ENCODE measurements at places on chromosomes 11 and 22.

- no peak for DNase-seq
Measured at GRCh38 chr11:123740787-123741158, 687 bp downstream of the ZNF202 start.

DNA sequence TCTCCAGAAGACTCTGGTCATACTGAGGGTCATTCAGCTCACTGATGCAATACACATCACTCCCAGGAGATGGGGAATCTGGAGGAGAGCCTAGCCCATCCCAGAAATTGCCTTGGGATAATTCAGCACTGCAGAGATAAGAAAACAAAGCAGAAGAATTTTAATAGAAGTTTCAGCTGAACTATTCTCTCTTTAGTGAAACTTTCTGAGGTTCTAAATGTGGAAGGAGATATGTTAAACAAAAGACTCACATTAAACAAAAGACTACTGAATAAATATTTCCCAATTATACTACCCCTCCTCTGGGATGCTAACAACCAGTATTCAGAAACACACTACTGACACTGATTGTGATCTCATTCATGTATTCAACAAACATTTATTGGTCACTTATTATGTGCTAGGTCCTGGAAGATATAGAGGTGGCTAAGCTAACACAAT lies 47.8 kb downstream of the C2CD3 start:
- DNase-seq = no peak

GRCh38 chr11:128036556-128037093 lies 550.7 kb downstream of the ETS1 start:
- no peak for DNase-seq

GRCh38 chr22:37624017-37624365 lies 15.4 kb downstream of the GGA1 start:
- DNase-seq = no peak

- DNase-seq = no peak
Measured at GRCh38 chr11:34960277-34960676, 43.9 kb downstream of the PDHX start.

DNA sequence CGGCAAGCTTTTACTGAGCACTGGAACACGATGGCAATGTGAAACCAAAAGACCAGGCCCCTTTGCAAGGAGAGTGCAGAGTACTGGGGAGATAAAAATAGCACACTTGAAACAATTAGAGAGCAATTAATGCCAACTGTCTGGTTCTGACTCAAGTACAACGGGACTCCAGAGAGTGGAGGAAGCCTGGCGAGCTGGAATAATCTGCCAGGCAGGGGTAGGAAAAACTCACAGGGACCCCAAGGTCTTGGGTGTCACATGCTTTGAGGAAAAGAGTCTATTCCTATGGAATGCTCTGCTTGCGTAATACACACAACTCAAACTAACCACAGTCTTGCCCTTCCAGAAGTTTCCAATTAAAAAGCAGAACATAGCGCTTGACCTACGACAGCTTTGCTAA lies 113.0 kb upstream of the CLMP start:
- no peak for DNase-seq

DNA sequence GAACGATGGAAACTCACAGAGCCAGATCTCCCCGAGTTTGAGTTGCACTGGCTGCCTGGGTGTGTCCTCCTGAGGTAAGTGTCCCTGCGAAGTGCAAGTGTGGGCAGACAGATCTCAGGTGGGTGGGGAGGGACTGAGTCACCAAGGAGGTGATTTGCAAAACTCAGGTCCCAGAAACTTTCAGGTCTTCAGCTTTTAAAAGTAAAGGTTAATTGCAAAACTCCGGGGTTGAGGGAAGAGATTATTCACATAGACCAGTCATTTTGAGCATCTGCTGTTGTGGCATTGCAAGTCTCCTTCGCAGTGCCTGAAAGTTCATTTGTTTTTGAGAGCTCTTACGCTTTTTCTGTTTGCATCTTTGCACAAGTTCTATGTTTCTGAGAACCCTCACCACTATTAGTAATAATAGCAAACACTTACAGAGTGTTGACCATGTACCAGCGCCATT lies 7.1 kb downstream of the CD44 start:
- no peak for DNase-seq

- no peak for DNase-seq
Measured at GRCh38 chr22:50177537-50178470, 7.3 kb downstream of the PANX2 start.

DNA sequence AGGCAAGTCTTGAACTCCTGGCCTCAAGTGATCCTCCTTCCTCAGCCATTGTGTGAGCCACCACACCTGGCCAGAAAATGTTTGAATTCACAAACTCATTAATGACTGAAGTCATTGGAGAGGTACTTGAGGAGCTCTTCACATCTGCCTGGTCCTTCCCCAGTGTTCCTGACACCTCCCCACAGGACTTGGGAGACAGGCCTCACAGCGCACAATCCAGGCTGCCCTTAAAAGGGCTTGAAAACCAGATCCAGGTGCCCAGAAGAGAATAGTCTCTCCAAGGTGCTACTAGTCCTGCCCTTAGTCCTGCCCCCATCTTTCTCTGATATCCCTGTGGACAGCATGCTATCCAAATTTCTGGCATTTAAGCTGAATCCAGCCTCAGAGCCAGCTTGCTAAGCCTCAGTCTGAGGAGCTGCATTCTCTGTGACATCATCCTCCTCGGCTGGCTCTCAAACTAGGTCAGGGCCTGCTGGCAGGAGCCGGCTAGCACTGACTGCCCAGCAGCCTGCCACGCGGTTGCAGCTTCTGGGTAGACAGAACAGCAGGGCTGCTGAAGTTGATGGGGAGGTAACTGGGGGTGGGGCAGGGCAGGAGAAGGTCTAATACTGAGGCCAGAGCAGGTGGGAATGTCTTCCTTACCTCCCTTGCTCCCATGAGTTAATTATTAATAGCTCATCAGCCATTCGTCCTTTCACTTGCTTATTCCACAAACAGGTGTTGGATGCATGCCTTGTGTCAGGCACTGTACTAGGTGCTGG lies 35.3 kb upstream of the NECTIN1 start:
- DNase-seq = no peak

- no peak for DNase-seq
Measured at GRCh38 chr11:109302591-109303334, 119.2 kb upstream of the C11orf87 start.

GRCh38 chr11:65488273-65489034 lies 10.4 kb upstream of the MALAT1 start:
- DNase-seq = no peak

DNA sequence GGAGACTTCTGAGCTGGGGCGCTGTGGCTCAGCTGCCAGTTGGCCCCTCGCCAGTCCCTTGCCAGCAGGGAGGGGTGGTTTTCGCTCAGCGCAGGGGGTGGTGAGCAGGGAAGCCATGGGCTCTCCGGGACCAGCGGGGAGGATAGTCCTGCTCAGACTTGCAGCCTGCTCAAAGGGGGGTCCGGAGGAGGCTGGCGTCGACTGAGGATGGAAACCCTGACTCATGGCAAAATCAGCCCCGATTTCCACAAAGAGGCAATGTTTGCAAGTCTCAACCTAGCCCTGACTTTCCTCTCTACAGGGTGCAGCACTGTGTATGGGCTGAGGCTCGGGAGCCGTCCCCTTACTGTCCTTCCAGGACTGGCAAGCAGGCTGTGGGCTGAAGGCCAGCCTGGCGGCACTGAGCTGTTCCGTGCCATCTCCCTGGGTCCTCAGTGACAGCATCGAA lies 35.1 kb downstream of the FBLN1 start:
- no peak for DNase-seq

GRCh38 chr22:44523981-44524759 lies 26.1 kb upstream of the RTL6 start:
- no peak for DNase-seq

DNA sequence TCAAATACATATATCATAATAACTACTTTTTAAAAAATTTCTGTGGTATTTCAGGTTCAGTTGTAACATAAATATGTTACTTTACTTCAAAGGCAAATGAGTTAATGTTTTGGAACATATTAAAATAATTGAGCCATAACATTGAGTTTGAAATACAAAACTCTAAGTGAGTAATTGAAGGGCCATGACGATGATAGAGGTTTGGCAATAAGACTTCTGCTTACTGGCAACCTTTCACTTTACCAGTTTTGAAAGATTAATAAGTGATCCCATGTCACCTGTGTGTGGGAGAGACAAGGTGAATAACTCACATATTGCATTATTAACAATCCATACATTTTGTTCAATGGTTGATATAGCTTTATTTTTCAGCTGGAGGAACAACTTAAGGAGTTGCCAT lies 144.4 kb downstream of the GRIA4 start:
- no peak for DNase-seq

GRCh38 chr22:35930933-35931332 lies 97.7 kb downstream of the RBFOX2 start:
- DNase-seq = no peak

GRCh38 chr11:112392904-112393303 lies 132.2 kb upstream of the PLET1 start:
- no peak for DNase-seq

DNA sequence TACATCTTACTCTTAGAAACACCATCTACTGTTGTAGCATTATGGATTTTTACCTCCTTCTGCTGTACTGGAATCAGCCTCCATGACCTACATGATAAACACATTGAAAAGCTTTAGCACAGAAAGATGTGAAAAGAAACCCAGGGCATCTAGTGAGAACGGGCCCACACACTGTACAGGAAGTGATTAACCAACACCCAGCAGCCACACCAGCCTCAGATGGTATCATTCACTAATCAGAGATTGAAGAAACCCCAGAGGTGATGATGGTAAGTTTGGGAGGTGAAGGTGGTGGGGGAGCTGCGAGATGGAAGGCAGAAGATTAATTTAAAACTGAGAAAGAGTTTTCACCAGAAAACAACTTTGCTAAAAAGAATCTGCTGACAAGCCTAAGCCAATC lies 46.1 kb downstream of the RASSF10 start:
- DNase-seq = no peak

DNA sequence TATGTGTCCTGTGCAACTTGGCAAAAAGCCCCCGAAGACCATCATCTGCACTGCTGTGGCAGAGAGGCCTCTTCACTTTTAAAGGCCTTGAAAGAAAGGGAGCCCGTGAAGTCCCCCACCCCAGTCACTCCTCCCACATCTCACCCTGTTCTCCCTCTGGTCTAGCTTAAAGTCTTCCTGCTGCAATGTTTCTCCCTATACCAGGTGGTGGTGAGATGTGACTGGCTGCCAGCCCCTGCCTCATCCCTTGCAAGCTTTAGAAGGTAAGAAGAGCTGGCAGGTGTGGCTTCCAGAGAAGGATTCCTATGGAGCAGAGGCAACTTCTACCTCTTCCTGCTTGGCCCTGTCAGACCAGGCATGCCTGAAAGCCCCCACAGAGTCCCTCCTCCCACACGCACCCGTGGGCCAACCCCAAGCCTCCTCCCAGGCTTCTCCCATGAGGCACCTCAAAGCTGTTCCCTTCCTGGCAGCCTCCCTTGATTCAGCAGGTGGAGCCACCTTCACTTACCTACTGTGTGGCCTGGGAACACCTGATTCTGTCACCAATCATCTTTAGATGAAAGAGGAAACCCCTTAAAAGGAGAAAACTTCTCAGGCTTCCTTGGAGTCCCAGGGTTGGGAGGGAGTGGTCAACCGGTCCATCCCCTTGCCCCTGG lies 4.0 kb upstream of the TRIM29 start:
- DNase-seq = no peak

DNA sequence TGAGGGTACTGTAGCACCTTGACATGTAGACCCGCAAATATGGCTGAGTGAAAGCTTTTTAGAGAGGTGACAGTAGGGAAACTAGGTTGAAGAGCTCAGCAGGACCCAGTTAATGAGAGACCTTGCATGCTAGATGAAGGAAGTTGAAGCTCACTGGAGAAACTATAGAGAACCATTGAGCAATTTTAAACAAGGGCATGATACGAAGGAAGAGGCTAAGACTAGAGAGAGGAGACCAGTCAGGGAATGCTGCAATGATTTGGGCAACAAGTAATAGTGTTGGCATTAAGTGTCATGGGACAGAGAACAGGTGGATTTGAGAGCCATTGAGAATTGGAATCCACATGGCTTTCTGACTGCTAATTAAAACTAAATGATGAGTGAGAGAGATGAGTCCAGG lies 4.1 kb downstream of the OLFML1 start:
- DNase-seq = no peak

- no peak for DNase-seq
Measured at GRCh38 chr11:68090287-68090686, 30.9 kb downstream of the CHKA start.

GRCh38 chr11:117913736-117914397 lies 15.3 kb downstream of the TMPRSS13 start:
- no peak for DNase-seq

GRCh38 chr11:64449381-64450167 lies 90.6 kb downstream of the RPS6KA4 start:
- no peak for DNase-seq

DNA sequence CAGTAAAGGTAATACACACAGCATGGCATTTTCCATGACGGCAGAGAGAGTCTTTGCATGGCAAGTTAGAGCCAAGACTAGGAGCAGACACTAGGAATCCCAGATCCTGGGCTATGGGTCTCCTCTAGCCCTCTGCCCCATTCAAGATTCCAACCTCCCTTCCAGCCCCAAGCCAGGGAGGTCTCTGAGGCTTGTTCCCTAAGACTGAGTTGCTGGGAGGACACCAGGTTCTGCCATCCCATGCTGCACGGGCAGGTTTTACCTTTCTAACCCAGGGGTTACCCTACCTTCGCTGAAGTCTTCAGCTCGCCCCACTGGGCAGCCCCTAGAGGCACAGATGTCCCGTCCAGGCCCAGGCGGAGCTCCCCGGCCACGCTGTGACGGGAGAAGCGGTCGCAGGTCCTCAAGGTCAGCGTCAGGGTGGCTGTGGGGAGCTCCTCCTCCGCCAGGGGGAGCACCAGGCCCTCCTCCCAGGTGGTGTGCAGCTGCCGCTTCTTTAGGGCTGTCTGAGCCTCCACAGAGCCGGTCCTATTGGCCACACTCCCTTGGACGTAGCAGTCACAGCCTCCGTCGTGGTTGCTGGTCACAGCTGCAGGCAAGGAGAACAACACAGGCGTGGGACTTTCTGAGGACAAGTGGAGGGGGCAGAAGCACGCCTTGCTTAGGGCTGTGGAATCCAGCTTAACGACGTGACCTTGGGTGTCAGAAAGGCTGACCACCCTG lies 33.8 kb downstream of the SYT13 start:
- no peak for DNase-seq

DNA sequence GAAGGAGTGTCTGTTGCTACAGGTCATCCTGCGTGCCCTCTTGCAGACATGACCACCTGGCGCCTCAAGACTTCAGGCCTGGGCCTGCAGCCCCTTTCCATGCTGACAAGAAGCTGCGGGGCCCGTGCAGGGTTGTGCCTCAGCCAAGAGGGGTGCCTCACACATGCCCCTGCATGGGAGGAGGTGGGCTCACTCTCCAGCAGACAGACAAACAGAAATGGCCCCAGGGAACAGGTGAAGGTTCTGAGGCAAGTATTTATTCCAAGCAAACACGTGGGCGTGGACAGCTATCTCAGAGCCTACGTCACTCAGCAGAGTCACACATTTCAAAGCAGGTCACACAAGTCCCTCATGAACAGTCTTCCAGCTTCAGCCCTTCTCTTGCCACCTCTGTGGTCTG lies 5.9 kb upstream of the SYCE3 start:
- DNase-seq = no peak

GRCh38 chr11:44305470-44306051 lies 4.4 kb downstream of the ALX4 start:
- no peak for DNase-seq

All from GOT3 (cell line).